ENCODE measurements at places on chromosomes 12 and 14. TPM values are rescaled to one million over a fixed set of nuclear protein-coding genes. Genes with fewer than 3 reads are reported as not detected.

GRCh38 chr12:89461649-89462612 is 62.7 kb downstream of the GALNT4 start:
- no peak for DNase-seq

DNA sequence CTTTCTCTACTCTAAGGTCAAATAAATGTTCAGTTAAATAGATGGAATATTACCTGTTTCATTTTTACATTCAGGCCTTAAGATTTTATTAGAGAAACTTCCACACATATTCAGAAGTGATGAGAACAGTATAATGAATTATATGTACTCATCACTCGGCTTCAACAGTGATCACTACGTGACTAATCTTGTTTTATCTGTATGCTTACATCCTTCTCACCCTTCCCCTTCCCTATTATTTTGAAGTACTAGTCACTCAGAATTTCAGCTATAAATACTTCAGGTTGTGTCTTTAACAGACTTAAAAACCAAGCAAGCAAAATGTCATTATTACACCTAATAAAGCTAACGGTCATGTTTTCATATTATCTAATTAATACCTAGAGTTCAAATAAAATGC is 34.9 kb downstream of the ETV6 start:
- DNase-seq, result no peak

DNA sequence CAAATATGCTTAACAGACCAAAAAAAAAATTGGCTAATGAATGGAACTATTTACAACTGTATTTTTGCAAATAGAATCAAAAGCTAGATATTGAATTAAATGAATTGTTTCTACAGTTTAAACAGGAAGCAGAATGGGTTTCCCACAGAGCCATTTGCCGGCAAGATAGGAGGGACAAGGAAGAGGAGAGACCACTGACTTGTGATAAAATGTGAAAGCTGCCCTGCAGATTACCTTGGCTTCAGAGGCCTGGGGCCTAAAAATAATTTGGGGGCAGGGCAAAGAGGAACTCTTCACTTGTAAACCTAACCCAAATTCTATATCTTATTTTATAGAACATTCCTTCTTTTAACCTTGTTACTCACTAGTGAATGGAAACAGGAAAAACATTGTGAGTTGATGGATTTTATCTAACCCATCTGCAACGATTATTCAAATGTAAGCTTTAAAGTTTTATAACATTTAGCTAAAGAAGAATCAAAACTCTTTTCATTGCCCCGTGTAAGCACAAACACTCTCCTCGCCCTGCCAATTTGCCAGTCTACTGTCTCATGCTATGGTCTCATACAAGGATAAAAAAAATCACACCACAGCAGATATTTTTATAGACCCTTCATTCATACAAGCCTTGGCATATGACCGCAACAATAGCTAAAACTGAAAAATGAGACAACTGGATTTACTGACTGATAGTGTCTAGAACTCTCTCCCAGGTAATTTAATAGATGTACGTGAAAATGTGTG is 49.5 kb upstream of the MDM1 start:
- no peak for DNase-seq

- no peak for DNase-seq
Measured at GRCh38 chr12:43131301-43131700, 420.7 kb downstream of the ADAMTS20 start.

- peak; percentile 96 for DNase-seq
Measured at GRCh38 chr12:108302403-108303311, 36.5 kb downstream of the CMKLR1 start.

GRCh38 chr12:104520242-104520900 is 63.6 kb downstream of the CHST11 start:
- DNase-seq, result no peak

DNA sequence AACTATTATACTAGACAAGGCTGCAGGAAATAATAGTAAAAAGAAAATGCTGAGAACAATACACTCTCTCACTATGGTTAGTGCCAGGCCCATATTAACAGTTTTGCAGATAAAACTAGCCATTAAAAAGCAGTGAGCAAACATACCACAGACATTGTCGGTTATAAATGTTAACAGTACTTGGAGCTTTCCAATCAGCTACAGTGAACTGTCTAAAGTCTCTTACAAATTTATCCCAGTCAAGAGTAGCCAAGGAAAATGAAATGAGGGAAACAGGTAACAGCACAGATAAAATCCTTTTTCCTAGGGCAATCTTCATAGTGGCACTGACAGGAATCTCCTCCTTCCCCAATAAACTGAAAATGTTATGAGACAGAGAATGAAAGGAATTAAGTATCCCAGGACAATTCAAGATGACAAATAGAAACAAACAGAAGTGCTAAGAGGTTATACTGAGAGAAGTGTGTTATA is 30.8 kb downstream of the PAWR start:
- DNase-seq, result no peak

DNA sequence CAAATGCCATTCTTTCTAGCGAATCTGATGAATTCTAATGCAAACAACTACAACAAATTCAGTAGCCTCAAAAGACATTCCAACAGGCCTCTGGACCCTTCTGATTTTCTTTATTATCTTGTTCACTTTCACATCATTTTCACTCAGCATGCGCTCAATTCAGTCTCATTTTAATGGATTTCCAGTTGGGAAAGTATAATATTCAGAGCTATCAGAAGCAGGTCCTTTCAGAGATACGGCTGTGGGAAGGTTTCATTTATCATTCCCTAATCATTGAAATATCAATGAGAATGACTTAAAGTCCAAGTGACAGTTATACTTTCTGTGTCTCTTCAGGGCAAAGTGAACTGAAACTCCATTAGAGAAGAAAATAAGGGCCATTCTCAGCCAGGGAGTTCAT is 1083.7 kb upstream of the FLRT2 start:
- DNase-seq, result no peak

GRCh38 chr14:101992708-101993107 is 28.3 kb downstream of the DYNC1H1 start:
- no peak for DNase-seq

GRCh38 chr14:70317969-70318634 is 41.4 kb downstream of the COX16 start:
- no peak for DNase-seq

GRCh38 chr14:68293404-68293803 is 473.8 kb downstream of the RAD51B start:
- no peak for DNase-seq

DNA sequence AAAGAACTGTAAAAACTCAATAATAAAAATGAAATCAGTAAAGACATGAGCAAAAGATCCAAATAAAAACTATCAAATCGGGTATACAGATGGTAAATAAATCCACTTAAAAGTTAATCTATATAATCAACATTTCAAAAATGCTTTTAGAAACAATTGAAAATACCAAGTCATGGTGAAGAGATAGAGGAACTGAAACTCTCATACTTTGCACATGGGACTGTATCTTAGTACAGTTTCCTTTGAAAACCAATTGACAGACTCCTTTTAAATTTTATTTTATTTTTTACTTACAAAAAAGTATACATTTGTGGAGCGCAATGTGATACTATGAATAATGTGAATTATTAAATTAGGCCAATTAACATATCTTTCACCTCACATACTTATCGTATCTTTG is 98.6 kb upstream of the FAR2 start:
- DNase-seq, result no peak

- DNase-seq, result peak; percentile 41
Measured at GRCh38 chr12:123038966-123039365, 58.5 kb downstream of the ARL6IP4 start.

DNA sequence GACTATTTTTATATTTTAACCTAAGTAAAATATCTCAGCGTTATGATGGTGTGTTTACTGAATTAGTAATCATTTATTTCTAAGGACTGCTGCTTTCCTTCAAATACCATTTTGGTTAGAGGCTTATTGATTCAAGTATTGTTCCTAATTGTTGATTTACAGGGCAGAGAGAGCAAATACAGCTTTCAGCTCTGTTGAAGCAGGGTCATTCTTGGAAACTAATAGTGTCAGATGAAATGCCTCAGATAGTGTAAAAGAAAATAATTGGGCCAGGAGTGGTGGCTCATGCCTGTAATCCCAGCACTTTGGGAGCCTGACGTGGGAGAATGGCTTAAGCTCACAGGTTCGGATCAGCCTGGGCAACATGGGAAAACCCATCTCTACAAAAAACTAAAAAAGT is 249.3 kb downstream of the FUT8 start:
- DNase-seq, result no peak

DNA sequence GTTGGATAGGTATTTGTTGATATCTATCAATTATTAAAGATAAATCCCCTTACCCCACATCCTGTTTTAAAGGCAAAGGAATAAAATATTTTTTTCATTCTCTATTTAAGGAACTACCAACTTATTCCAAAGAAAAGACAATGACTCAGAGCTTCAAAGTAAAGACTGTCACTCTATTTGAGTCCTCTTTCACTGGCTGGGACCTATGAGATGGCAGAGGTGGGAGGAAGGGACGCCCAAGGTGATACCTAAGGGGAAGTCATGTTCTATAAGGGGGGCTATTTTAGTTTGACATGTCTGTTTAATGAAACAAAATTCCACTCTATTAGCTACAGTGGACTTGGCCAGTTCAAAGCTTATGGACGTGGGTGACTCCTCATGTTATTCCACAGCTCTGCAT is 209.6 kb downstream of the CALM1 start:
- no peak for DNase-seq

GRCh38 chr12:18805516-18806248 is 67.8 kb downstream of the CAPZA3 start:
- DNase-seq, result no peak

DNA sequence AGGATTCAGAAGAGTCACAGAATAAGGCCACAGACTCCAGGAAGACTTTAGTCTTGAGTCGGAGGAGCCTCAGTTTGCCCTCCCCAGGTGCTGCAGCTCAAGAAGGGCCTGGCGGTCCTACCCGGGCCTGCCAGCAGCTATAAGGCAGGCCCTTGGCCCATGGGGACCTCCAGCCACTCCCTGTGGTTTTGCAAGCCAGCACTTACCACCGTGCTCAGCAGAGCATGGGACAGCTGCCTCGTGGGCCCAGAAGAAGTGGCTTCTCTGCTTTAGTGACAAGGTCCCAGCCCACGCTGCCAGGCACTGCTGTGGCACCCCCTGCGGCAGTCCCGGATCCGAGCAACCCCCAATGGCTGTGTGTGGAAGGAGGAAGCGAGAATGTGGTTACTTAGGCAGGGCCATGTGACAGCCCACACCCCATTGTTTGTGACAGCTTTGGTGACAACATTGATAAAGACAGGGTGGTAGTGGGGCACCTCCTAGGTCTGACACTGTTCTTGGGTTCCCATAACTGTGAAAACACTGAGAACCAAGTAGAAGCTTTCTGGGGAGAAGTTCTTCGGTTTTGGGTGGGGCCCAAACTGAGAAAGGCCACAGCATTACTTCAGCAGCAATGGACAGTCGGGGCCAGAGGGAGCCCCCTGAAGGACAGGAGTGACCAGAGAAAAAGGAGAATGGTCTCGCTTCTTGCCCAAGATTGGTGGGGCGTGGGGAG is at the start of gene SELPLG:
SELPLG (minus strand) TSS at position 361 of the 715 bp plus-strand sequence. CDS start 9,587 bp downstream, outside the sequence.
- DNase-seq, result peak; percentile 84

DNA sequence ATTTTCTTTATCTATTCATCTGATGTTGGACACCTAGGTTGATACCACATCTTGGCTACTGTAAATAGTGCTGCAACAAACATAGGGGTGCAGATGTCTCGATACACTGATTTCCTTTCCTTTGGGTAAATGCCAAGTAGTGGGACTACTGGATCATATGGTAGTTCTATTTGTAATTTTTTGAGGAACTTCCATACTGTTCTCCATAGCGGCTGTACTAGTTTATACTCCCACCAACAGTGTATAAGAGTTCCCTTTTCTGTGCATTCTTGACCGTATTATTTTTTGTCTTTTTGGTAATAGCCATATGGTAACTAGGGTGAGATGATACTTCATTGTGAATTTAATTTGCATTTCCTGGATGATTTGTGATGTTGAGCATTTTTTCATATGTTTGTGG is 71.8 kb downstream of the LRP6 start:
- DNase-seq, result no peak

- peak; percentile 85 for DNase-seq
Measured at GRCh38 chr12:47080725-47081502, 1.2 kb upstream of the AMIGO2 start.

MYO1A gene
- 0.43 TPM for total RNA-seq

FAIM2 gene
- total RNA-seq, result 11.0 TPM

SERPINA12 gene
- total RNA-seq, result not detected

ZBTB1 gene
- 24.0 TPM for total RNA-seq

C3AR1 gene
- 9.6 TPM for total RNA-seq

ADSS1 gene
- total RNA-seq, result 177 TPM

MYO1H gene
- total RNA-seq, result 0.56 TPM

Data from right cardiac atrium (tissue), 5 donors.